Right ventricle myocardium inferior (tissue), 1 donor: ENCODE measurements at places on chromosomes 5 and 9. TPM values are rescaled to one million over a fixed set of nuclear protein-coding genes. Genes with fewer than 3 reads are reported as not detected.

CAMK4 gene
- 0.11 TPM for total RNA-seq

GPR151 gene
- total RNA-seq: not detected

FGD3 gene
- total RNA-seq: 3.0 TPM

ZNF346 gene
- total RNA-seq: 6.2 TPM

PCDHGA1 gene
- total RNA-seq: 3.2 TPM

SPINK7 gene
- total RNA-seq: not detected

CETN3 gene
- 27.9 TPM for total RNA-seq

VAV2 gene
- 7.6 TPM for total RNA-seq

CCL27 gene
- total RNA-seq: not detected

PCDHGA10 gene
- total RNA-seq: 4.1 TPM

LIFR gene
- 56.1 TPM for total RNA-seq

ACSL6 gene
- 3.4 TPM for total RNA-seq

ARHGEF39 gene
- total RNA-seq: 0.22 TPM

SPINK13 gene
- not detected for total RNA-seq

HSPA5 gene
- 195 TPM for total RNA-seq

RAB24 gene
- 18.9 TPM for total RNA-seq

SEMA5A gene
- total RNA-seq: 28.6 TPM

SLC46A2 gene
- not detected for total RNA-seq

GRM6 gene
- total RNA-seq: not detected

SLC12A7 gene
- total RNA-seq: 179 TPM

TPM2 gene
- total RNA-seq: 1,163 TPM

TSLP gene
- total RNA-seq: 6.0 TPM

SLC4A9 gene
- not detected for total RNA-seq

MCC gene
- 31.9 TPM for total RNA-seq

ANKDD1B gene
- total RNA-seq: 0.24 TPM

CLK4 gene
- 20.5 TPM for total RNA-seq

MYMK gene
- total RNA-seq: not detected

SLC25A2 gene
- not detected for total RNA-seq

ITGA2 gene
- 0.78 TPM for total RNA-seq

CDX1 gene
- total RNA-seq: not detected

SH2D3C gene
- total RNA-seq: 21.3 TPM

C9orf50 gene
- total RNA-seq: not detected

SPINK4 gene
- total RNA-seq: not detected

GLT6D1 gene
- not detected for total RNA-seq
